HEK293T (cell line): ENCODE measurements at places on chromosomes 5 and 9.

- no peak for DNase-seq
Measured at GRCh38 chr5:138024117-138024516, 8.8 kb downstream of the FAM13B start.

GRCh38 chr5:7795306-7795705 lies 55.6 kb downstream of the CFAP90 start:
- DNase-seq = no peak

GRCh38 chr9:120965344-120966012 lies 38.9 kb upstream of the TRAF1 start:
- no peak for DNase-seq

- no peak for DNase-seq
Measured at GRCh38 chr9:95100071-95100627, 217.4 kb downstream of the FANCC start.

DNA sequence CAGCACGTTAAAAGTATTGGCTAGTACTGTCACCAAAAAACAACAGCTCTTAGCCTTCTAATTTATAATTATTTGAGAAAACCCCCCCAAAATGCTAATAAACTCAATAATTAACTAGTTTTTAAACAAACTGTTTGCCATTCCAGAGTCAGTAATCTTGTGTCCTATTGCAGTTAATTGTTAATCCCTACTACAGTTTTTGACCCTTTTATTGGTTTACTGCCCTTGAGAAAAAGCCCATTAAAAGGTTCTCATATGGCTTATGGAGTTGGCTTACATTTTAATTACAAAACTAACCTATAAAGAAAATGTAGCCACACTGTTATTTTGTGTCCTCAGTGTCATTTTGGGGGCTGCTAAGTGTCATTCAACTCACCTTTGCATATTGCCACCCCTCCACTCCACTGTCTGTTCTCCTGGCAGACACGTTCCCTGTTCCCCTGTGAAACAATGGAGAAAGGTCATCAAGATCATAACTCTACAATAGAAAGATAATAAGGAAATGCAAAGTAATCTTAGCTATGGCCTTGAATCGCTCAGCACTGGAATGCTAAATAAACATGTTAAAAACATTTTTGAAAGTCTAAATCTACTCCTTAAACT lies 51.6 kb upstream of the TXNDC8 start:
- DNase-seq = no peak

GRCh38 chr5:52854301-52854700 lies 66.6 kb downstream of the ITGA1 start:
- DNase-seq = no peak

DNA sequence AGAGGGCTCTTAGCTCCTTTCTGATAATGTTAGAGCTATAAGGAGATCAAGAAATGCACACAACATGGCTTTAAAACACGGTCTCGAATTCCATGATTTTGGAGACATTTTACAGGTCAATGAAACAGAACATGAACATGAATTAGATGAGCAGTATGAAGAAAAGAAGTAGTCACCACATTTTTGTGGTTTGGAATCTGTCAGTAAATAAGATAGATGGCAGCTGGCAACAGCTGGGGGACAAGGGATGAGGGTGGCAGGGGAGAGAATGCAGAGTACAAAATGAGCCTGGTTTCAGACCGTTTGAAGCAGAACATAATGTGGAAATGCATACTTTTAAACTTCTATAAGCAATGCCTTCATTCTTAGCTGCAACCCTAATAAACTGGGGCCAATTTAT lies 107.1 kb downstream of the OXCT1 start:
- DNase-seq = no peak

GRCh38 chr5:32280656-32281081 lies 32.1 kb downstream of the MTMR12 start:
- no peak for DNase-seq

DNA sequence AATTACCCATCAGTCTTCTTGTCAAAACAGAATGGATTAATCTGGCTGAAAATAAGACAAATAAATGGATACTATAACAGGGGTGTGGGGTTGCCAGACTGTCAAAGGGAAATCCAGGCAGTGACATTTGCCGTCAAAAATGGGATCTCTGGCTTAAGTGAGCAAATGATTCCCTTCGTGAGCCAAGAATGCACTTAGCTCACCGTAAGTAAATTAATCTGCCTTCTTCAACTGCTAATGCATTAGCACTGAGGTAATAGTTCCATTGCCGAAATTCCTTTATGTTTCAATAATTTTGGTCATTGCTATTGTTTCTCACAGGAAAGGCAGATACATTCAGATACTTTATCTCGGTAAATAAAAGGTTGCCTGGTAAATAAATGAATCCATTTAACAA lies 377.8 kb downstream of the KIAA0825 start:
- no peak for DNase-seq

DNA sequence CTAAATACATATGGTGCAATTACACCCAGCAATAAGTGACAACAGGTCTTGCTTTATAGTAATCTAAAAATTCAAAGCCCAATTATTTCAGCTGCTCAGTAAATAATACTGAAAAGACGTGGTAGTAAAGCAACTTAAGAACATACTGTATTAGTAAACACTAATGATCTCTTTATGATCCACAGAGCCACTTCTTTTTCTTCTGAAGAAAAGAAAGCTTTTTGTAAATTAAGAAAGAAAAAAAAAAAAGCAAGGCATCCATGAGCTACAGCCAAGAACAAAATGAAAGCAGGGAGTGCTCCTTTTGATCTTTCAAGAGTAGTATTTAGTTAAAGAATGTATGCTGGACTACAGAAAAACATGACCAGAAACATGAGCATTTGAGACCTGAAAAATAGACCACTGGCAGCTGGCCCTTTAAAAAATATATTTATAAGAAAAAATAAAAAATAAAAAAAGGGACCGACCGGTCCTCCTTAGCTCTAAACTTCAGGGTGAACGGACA lies 348.7 kb downstream of the GLIS3 start:
- DNase-seq = no peak

DNA sequence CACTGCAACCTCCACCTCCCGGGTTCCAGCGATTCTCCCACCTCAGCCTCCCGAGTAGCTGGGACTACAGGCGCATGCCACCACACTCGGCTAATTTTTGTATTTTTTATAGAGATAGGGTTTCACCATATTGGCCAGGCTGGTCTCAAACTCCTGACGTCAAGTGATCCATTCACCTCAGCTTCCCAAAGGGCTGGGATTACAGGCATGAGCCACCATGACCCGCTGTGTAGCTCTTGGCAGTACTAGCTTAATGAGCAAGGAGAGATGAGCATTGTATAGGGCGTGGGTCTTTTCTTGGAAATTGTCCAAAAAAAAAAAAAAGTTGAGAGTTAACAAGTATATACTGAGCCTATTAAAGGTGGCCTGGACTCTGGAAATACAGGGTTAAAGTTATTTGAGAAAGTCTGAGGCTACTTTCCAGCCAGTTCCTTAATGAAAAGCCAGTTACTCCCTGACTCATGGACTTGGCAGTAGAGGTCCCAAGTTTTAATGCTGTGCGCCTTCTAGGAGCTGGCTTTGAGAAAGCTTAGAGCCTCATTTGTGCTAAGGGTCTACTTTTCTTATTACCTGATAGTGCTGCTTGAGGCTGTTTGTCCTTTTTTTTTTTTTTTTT lies 4.2 kb upstream of the FGF18 start:
- DNase-seq = no peak

GRCh38 chr5:144468571-144468970 lies 297.9 kb downstream of the KCTD16 start:
- no peak for DNase-seq

DNA sequence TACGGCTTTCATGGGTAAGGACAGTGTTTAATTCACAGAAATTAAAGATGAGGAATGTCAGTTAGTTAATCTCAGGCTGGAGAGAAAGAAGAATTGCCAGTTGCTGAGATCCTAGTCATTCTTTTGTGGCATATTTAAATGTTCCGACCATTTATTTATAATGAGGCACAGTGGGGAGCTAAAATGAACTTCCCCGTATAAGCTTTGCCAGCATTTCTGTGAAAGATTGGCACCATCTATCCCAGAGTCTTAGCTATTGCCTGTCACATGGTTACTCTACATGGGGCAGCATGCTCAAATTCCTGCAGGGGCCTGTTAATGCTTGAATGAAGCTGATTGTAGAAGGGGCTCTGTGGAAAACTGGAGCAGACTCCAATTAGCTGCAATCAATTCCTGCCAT lies 314.1 kb downstream of the PRELID2 start:
- no peak for DNase-seq

- DNase-seq = no peak
Measured at GRCh38 chr9:2663461-2664173, 42.0 kb downstream of the VLDLR start.

DNA sequence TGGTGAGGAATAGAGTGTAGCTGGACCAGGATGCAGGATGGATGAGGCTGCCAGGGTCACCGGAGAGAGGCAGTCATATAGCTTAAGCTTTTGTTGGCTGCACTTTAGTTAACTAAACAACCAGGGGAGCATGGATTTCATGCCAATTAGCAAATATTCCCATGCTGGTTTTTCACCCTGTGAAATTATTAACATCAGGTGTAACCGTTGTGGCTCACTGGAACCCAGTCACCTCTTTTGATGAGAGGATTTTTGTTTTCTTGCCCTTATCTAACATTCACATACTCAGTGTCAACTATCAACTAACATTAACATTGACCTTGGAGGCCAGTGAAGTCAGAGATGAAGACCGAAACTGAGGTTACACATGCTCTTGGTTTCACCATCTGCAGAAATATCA lies 97.2 kb upstream of the BASP1 start:
- no peak for DNase-seq

DNA sequence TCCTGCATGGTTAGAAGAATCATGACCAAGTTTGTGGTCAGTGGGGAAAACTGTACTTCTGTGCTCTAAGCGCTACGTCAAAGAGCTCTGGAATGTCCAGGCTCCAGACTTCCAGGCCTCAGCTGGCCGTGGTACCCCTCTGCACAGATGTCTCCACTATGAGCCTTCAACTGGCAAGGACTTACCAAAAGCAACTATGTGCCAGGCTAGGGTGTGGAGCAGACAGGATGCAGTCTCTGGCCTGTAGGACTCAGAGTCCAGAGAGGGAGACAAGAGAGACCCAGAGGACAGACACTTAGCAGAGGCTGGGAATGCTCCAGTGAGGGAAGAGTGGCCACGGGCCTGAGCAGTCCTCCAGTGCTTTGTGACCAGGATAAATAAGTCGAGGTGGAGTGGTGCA lies 31.0 kb upstream of the TCF7 start:
- DNase-seq = no peak

DNA sequence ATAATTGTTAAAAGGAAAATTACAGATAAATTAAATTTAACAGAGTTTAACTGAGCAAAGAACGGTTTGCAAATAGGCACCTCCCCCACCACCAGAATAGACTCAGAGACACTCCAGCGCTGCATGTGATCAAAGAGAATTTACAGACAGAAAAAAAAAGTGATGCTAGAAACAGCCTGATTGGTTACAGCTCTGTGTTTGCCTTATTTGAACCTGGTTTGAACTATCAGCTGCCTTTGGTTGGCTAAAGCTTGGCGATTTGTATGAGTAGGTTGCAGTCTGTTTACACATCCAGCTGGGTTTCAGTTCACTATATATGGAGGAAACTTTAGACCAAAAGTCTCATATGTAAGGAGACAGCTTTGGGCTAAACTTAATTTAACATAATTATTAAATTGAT lies 249.1 kb downstream of the ENC1 start:
- no peak for DNase-seq

GRCh38 chr5:131749723-131750470 lies 46.9 kb downstream of the FNIP1 start:
- no peak for DNase-seq

GRCh38 chr5:601771-602465 lies 10.2 kb upstream of the CEP72 start:
- no peak for DNase-seq

- DNase-seq = no peak
Measured at GRCh38 chr9:83651558-83651957, 28.6 kb downstream of the IDNK start.

DNA sequence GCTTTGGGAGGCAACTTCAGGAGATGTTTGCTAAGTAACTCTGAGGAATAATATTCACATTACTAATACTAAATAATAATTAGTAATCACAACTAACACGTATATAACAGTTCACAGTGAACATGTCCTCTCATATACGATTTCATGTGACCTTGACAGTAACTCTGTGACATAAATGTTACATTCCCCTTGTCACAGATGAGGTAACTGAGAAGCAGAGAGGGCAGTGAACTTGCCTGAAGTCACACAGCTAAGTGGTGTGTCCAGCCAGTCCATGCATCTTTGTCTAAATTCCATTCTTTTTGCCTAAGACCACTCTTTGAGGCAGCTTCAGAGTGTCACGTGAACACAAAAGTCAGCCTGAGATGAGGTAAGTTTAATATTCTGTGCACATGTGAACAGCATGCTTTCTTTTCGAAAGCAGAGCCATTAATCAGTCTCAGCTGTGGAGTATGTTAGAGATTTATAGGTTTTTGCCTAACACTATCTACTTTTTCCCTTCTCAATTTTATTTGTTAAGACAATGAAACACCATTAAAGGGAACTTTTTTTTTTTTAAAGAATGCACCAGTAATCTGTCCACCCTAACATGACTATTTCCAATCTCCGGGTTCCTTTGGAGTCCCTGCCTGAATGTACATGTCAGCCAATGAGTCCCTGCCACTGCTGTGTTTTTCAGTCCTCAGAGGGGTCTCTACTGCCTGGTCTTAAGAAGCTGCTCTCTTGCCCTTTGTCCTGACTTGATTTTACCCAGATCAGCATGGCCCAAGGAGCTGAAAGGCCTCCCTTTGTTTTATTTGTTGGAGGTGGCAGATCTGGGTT lies 43.5 kb downstream of the SH3PXD2B start:
- no peak for DNase-seq

DNA sequence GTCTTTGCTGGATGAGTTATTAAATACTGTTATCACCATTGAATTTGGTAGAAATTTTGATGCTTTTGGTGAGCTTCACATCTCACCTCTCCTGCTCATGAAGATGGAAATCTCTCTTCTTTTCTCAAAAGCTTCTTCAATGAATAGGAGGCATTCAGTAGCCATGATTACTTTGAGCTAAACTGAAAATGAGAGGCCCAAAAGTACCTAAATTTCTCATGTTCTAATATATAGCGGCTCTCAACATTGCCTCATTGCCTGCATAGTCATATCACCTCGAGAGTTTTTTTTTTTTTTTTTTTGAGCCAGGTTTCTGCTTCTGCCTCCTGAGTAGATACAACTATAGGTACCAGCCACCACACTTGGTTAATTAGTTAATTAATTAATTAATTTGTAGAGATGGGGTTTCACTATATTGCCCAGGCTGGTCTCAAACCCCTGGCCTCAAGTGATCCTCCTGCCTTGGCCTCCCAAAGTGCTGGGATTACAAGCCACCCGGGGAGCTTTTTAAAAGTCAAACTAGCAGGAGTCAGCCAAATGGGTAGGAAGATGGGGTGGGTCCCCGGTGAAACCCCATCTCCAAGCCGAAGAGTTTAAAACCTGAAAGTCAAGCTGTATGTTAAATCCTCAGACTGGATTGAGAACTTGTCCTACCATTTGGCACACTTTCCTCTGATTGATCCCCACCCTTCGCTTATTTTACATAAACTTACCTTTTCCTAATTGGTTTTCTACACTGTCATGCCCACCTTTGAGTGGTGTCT lies 169.0 kb downstream of the DOCK2 start:
- DNase-seq = no peak

DNA sequence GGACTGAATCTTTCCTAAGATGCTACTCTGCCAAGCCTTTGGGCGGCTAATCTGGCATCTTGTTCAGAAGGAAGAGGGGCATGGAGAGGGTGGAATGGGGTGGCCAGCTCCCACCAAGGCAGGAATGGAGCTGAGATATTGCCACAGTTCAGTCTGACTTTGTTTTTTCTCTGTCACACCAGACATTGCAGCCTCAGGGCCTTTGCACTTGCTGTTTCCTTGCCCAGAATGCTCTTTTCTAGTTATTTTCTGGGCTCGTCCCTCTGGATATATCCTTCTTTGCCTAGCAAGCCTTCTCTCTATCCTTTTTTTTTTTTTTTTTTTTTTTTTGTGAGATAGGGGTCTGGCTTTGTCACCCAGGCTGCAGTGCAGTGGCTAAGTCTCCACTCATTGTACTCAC lies 40.8 kb downstream of the ZNF618 start:
- DNase-seq = no peak
